Left renal cortex interstitium (tissue), 4 donors: ENCODE measurements at places on chromosomes 3 and 15.

DNA sequence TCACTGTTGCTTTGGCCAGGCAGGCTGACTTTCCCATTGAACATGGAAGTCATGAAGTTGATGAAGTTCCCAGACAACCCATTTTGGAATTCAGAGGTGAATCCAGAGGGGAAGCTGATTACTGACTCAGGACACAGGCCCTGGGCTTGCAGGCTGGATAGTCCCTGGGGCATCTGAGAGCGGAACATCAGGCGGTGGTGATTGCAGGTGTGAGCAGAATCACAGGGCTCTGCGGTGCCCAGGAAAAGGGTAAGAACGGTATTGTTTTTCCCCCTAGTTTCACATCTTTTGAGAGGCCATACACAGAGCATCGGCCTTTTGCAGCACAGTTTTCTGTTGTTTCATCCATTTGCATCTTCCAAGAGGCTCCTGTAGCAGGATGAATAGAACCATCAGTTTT is 104.7 kb downstream of the CHSY1 start:
- no peak for DNase-seq

- DNase-seq, result no peak
These were observed 32.2 kb upstream of the FMN1 start for GRCh38 chr15:33226559-33227181.

DNA sequence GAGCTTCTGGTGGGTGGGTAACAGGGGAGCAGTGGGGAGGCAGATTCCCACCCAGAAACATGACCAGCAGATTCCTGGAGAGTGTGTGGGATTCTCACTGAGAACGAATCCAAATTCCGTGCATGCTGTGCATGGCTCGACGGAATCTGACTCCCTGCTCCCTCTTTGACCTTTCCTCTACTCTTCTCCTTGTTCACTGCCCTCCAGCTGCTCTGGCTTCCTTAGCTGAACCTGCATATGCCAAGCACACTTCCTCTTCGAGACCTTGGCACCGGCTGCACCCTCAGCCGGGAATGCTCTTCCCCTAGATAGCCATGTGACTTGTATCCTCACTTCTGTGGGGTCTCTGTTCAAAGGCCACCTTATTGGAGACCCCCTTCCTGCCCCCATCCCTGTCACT is 6.3 kb downstream of the INSYN1 start:
- no peak for DNase-seq

DNA sequence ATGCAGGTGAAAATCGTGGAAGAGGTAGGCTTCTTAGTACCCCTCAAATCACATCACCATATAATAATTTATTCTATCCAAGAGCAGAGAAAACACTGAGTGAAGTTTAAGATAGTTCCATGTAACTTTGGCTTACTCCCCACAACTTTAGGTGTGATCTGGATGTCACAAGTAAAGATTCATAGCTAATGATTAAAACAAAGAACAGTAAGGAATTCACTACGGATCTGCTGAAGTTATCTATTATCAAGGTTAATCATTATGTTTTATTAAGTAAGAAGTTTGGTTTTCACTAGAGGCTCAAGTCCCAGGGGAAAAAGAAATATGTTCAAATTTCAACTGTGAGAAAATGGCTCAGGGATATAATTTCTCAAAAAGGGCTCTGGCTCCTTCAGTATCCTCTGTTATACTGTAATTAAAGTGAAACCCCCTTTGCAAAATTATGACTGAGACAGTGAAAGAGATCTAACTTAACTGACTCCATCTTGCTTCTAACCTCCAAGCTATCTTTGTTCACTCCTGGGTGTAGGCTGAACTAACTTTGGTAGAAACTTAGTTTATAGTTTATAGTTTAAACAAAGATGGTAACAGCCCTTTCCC is 17.1 kb downstream of the CD80 start:
- DNase-seq, result no peak

GRCh38 chr3:127954640-127955039 is 39.6 kb downstream of the KBTBD12 start:
- DNase-seq, result no peak

- no peak for DNase-seq
These were observed 148.5 kb downstream of the IGF1R start for GRCh38 chr15:98796685-98797357.

DNA sequence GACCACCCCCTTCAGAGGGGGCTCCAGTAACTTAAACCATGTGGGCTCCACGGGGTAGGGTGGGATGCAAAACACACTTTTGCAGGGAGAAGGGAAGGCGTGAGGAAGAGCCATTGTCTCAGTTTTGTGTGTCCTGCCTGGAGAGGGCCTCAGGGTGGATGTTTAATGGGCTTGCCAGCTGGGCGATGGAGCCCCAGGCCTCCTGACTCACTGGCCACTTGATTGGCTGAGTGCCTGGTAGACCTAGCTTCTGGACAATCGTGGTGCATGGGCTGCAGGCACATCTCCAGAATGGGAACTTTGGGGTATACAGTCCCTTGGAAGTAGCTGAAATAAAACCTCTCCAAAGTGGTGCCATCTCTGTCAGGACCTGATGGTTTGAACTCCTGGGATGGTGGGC is 118.3 kb upstream of the MRPS22 start:
- no peak for DNase-seq

DNA sequence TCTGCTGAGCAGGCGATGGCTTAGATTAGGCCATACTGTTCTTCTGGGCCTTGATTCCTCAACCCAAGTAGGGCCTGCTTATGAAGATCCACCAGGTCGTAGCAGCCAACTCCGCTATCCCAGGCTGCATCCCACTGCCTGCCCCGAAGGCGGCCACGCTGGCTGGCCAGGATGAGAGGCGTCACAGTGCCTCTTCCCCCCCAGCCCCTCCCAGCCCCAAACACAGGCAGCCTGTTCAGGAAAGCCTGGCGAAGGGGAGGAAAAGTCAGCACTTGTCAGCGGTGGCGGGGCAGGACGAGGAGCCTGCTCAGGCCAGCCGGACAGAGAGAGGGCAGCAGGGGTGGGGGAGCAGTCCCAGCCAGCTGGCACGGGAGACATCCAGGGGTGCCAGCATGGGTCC is 11.2 kb downstream of the PTH1R start:
- DNase-seq, result no peak

DNA sequence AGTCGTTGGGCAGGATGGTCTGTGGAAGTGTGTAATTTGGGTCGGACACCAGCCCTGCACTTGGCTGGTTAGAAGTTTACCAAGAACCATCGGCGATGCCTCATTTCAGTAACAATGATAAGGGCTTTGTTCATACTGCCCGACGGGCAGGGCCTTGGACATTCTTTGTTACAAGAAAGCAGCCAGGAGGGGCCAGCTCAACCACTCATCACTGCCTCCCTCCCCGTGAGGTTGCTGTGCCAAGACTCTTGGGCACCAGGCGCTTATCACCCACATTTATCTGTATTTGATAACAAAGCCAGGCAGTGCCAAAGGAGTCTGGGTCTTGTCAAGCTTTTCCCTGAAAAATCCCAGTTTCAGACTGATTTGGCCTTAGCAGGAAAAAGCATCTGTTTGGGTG is 235.0 kb downstream of the ADAMTS17 start:
- no peak for DNase-seq

- DNase-seq, result no peak
These were observed 332.1 kb downstream of the ARRDC4 start for GRCh38 chr15:98292442-98293240.

GRCh38 chr15:92917598-92918407 is 17.7 kb downstream of the CHD2 start:
- peak; percentile 91 for DNase-seq

DNA sequence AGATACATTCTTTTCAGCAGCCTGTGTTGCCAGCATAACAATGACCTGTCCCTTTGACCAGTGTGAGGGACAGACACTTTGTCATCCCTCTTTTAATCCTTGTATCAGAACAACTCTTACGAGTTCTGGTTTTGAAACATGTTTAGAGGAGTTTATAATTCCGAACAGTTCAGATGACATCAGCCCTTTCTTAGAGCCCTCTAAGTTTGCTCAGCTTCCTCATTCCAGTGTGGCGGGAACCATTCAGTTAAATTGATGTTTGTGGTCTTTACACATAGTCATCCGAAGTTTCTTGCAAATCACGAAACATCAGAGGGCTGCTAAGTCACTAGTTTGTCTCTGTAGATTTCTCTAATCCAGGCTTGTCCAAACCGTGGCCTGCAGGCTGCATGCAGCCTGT is 102.5 kb downstream of the AKAP13 start:
- no peak for DNase-seq

GRCh38 chr15:43808435-43808950 is 8.1 kb downstream of the HYPK start:
- DNase-seq, result no peak

- no peak for DNase-seq
These were observed 492.6 kb downstream of the SQOR start for GRCh38 chr15:46127361-46127874.

DNA sequence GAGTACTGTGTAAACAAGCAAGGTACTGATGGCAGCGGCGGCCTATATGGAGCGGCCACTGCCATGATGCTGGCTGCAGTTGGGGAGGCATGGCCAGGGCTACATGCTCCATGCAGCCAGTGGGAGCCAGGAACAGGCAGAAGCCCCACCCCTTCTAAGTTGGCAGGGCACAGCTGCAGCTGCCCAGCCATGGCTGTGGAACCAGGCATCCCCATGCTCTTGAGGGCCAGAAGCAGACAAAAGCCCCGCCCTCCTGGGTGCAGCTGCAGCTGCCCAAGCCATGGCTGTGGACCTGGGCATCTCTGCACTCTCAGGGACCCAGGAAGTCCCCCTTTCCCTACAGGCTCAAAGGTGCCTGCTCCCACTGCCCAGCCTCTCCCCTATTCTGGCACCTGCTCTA is 150.9 kb downstream of the FMN1 start:
- DNase-seq, result no peak

GRCh38 chr3:86723433-86723832 is 267.5 kb downstream of the VGLL3 start:
- no peak for DNase-seq

- DNase-seq, result no peak
These were observed 110.8 kb upstream of the RAD18 start for GRCh38 chr3:9074079-9074478.

DNA sequence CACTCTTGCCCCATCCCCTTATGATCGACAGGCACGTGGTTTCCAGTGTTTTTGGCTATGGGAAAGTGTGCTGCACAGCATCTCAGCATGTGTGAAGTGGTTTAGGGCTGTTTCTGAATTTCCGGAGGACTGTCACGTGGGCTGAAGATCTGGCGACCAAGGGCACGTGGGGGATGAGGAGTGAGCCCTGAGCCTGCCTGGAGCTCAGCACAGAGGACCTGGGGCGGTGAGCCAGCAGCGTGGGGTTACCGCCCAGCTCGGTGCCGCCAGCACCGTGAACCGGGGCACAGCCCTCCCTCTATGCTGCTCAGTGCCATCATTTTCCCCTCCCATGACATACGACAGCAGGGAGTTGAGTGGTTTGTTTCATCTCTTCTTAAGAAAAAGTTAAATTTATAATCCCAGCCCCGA is 150.2 kb downstream of the DNAJB8 start:
- peak; percentile 45 for DNase-seq

DNA sequence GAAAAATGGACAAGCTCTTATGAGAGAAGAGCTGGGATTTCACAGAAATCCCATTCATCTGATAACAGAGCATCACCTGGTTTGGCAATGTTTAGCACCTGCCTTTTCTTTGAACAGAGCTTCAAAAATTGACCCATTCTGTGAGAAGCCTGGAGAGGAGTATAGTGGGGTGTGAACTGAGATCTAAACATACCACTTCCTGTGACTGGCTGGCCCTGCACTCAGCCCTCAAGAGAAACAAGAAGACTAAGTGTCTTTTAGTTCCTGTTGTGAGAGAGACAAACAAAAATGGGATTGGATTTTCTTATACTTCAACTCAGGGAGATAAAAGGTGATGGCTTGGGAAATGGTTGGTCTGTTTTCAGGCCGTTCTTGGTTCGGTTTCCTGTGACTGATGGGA is 1060.2 kb downstream of the ROBO1 start:
- DNase-seq, result no peak

GRCh38 chr3:123083383-123084124 is 16.7 kb downstream of the PDIA5 start:
- no peak for DNase-seq

DNA sequence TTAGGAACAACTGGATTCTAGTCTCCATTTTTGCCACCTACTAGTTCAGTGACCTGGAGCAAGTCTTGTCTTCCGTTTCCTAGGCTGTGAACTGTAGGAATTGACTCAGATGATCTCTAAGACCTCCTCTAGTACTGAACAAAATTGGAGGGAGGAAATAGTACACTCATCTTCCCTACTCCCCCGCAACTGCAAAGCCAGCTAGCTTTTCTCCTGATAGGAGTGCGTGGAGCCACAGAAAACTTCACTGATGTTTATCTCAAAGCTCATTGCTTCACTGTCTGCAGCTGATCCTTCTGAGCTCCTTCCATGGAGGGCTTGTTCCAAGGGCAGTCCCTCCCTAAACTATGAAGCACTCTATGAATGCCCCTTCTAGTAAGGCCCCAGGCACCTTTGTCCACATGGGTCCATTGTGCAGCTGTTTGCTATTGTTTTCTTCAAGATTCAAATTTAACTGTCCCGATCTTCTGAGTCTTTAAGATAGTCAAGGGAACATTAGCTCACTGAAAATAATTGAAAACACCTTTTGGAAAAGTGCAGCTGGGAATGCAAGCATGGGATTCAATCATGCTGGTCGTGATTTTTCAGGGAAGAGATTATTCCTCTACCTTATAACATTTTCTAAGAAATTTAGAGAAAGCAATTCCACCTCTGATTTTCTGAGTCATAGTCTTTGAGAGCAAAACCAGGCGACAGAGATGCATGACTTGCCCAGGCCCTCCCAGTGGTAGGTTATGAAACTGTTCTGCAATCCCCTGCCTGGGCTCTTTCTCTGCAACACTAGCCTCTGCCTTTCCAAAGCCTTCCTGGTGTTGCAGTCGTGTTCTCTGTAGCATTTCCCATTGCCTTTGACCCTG is 24.3 kb downstream of the FILIP1L start:
- no peak for DNase-seq
